ENCODE measurements at places on chromosomes 16 and 17. TPM values are rescaled to one million over a fixed set of nuclear protein-coding genes. Genes with fewer than 3 reads are reported as not detected.

GRCh38 chr17:41864498-41864835 lies 756 bp downstream of the KLHL11 start:
- peak; percentile 73 for DNase-seq

- no peak for DNase-seq
Measured at GRCh38 chr16:75789237-75789636, 62.9 kb upstream of the CPHXL start.

- no peak for DNase-seq
Measured at GRCh38 chr17:4364622-4365041, 1.8 kb downstream of the UBE2G1 start.

- no peak for DNase-seq
Measured at GRCh38 chr16:24875466-24875865, 29.7 kb downstream of the SLC5A11 start.

- DNase-seq = no peak
Measured at GRCh38 chr16:19980632-19981265, 92.9 kb downstream of the GPR139 start.

- DNase-seq = no peak
Measured at GRCh38 chr16:71629278-71630016, 3.5 kb downstream of the MARVELD3 start.

- no peak for DNase-seq
Measured at GRCh38 chr17:60173304-60173819, 23.6 kb downstream of the CA4 start.

DNA sequence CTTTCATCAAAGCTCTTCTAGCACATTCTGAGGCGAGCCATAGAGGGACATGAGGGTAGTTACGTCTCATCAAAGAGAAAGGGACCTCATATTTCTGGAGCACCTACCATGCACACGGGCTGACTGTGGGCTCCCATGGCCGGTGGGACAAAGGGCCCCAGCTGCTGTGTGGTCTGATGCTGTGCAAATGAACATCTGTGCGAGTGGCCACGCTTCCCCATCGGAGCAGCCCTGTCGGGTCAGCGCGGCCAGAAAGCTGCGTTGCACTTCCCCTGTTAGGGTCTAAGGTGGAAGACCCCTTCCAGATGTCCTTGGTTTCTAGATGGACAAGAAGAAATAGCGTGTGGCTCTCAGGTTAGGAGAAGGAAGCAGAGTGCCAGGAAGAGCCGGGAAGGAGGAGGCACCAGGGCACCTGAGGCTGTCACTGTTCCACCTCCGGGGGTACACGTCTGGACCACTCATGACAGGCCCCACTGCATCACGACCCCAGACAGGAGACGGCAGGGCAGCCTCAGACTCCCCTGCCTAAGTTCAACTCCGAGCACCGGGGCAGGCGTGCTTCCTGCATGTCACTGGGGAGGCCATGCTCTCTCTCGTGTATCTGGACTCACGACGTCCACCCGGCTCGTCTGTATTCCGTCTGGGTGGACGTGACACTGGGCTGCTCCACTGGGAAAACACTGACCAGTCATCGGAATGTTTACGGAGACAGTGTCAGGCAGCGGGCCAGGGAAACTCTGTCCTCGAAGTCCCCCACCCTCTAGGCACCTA lies 8.5 kb upstream of the BAIAP2 start:
- DNase-seq = no peak

DNA sequence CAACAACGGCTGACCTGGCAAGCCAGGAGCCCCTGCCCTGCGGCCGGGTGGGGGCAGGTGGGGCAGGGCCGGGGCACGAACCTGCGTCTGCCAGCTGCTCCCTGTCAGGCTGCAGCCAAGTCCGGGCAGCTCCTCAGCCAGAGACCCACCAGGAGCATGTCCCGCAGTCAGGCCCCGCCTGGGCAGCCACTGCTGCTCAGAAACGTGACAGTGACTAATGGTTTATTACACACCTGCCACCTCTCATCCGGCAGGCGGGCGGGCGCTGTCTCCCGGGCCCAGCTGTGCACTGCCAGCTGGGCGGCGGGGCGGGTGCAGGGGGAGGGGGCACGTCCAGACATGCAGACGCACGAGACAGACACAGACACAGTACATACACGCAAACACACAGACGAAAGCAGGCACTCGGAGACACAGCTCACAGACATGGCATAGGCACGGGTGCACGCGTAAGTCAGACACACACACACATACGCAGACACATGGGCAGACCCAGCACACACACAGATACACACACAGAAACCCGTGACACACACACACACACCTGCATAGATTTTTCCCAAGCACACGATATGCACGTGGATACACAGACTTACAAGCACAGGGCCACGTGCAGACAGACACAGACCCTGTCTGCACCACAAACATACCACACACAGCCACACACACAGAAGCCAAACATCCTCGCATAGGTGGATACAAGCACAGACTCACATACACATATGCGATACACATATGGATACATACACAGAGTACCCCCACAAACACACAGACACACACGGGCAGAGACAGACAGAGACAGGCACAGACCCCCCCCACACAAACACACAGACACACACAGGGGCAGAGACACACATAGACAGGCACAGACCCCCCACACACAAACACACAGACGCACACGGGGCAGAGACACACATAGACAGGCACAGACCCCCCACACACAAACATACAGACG lies 248.3 kb upstream of the CIBAR2 start:
- DNase-seq = no peak

- DNase-seq = no peak
Measured at GRCh38 chr16:11681976-11682654, 13.9 kb downstream of the SNN start.

DNA sequence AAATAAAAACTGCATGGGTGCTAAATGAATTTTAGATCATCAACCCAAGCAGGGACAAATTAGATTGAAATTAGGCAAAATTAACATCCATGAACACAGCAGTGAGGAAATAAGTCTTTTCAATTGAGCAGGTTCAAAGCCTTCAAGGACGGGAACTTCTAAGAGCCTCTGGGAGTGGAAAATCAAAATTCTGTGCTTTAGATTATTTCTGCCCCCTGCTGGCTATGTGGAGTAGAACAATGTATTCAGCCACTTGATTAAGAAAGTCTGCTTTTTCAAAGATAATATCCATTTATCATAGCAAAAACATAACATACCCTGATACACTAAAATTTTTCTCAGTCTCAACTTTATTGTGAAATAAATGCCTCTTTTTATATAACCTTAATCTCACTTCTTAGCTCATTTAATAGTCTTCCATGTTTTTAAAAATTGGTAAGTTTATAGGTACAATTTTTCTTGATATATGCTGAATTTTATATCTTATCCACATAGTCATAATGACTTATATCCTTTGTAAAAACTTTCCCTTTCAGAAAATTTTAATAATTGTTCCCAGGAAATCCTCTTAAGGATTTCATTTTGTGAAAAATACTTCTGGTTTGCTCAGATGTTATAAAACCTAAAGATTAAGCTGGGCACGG lies 28.1 kb upstream of the NOL11 start:
- no peak for DNase-seq

GRCh38 chr17:1847191-1847590 lies 17.4 kb downstream of the RPA1 start:
- no peak for DNase-seq

GRCh38 chr17:64095144-64095882 lies 34.6 kb downstream of the ERN1 start:
- DNase-seq = no peak

GRCh38 chr16:66212428-66212827 lies 154.1 kb upstream of the CDH5 start:
- no peak for DNase-seq

DNA sequence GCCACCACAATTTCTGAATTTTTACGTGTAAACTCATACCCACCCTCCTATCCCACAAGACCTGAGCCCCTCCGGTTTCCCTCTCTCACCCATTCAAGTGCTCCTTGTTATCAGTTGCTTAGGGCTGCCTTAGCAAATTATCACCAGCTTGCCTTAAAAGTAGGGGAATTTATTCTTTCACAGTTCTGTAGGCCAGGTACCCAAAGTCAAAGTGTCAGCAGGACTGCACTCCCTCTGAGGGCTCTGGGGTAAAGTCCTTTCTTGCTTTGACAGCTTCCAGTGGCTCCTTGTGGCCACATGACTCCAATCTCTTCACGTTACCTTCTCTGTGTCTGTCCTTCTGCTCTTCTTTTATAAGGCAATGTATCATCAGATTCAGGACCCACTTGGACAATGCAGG lies 7.9 kb upstream of the TMEM220 start:
- no peak for DNase-seq

- DNase-seq = no peak
Measured at GRCh38 chr17:17872547-17873345, 36.0 kb upstream of the SREBF1 start.

DNA sequence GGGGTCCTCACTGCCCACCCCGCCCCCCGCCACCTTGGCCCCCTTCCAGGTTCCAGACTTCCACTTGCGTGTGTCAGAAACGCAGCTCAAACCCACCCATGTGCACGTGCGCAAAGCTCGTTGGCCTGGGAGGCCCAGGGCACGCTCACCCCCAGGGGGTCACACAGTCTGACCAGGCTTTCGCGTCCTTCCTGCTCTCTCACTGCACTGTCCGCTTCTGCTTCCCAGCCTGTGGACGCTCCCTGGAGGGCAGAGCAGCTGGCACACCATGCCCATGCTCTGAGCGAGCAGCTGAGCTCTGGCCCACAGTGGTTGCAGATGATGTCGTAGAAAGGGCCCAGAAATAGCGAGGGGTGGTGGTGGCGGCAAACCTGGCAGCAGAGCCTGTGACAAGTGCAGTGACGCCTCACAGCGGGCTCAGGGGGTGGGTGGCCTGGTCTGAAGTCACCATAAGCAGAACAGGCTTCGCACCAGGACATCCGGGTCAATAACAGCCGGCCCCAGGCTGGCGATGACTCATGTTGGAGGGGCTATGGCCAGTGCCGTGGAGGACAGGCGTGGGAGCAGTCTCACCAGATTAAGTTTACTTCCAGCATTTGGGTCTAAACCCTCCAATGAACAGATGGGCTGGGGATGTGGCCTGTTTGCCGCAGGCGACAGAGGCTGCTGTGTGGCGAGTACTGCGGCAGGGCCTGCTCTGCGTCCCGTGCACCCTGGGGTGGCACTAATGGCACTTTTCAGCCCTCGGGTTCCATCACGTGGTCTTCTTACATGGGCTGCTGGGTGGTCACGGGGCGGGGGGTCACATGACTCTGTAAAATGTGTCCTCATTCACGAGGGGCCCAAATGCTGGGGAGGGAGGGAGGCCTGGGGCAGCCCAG lies 49.0 kb downstream of the NT5M start:
- peak; percentile 70 for DNase-seq

DNA sequence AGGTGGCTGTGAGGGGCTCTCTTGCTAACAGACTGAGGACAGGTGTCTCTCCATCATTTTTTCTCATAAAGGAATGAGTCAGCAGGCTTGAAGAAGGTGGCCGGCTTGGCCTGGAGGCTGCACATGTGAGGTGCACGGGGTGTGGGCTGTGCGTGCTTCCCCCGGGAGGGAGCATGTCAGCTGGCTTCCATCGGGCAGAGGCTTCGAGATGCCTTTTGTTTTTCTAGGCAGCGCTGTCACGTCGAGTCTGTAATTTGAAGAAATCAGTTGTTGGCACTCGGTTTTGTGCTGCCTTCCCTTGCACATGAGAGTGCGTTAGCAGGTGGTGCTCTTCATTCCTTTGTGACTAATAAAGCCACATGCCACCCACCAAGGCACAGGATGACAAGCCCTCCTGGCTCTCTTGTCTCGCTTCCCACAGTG lies 89.7 kb downstream of the NPIPB11 start:
- no peak for DNase-seq

GRCh38 chr16:88672776-88673175 lies 9.9 kb upstream of the MVD start:
- peak; percentile 60 for DNase-seq

- no peak for DNase-seq
Measured at GRCh38 chr16:56547949-56548567, 16.8 kb upstream of the MT4 start.

GRCh38 chr17:28057731-28058246 lies 15.3 kb downstream of the NLK start:
- no peak for DNase-seq

DNA sequence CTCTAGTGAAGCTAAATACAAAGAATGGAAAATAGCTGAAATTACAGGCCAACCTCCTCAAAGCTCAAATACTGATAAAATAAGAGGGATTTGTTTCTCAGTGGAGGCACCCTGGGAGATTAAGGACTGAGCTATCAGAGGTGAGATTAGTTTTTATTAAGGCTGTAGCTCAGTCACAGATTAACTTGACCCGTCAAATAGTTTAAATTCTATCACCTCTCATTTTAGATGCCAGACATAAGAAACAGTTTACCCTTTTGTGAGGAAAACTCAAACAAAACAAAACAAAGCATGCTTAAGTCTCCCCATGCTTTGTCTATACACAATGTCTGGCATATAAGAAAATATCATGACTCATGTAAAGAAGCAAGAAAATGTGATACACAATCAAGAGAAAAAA lies 208.3 kb upstream of the PMFBP1 start:
- DNase-seq = no peak

DNA sequence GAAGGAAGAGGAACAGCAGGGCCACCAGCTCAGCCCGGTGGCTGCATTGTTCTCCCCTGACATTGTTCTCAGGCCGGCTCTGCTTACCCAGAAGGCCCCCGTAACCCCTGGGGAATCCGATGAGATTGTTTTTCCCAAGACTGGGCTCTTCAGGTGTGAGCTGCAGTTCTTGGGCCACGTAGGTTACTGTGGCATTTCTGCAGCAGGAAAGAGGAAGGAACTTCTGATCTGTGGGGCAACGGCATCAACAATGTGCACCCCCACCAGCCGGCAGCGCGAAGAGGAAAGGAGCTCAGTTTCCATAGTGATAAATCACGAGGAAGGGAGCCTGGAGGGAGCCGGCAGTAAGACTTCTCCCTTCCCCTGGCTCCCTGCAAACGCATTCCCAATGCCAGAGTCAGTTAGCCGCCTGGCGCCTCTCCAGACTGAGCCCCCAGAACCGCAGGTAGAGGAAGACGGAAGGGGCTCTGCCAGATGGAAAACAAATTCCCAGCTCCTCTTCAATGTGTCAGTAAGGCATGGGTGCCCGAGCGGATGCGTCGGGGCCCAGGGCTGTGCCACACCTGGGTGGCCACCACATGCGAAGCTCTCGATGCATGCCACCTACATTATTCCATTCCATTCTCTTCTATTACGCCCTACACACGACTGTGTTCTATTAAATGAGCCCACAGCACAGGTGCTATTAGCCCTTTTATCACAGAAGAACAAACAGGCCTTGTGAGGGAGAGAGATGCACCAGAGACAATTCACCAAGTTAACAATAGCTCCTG lies 21.5 kb upstream of the PECAM1 start:
- DNase-seq = no peak

The HSPB9 gene
- total RNA-seq = 0.56 TPM

The KRTAP4-2 gene
- not detected for total RNA-seq

The NPIPA1 gene
- total RNA-seq = 329 TPM

The DPEP3 gene
- total RNA-seq = not detected

The IL17C gene
- not detected for total RNA-seq

The STH gene
- 6.5 TPM for total RNA-seq

The TBC1D3C gene
- total RNA-seq = not detected

The KRTAP3-1 gene
- total RNA-seq = not detected

The ALKBH5 gene
- 117 TPM for total RNA-seq

The RASD1 gene
- total RNA-seq = 153 TPM

The ABCA5 gene
- total RNA-seq = 80.5 TPM

The UQCRC2 gene
- 291 TPM for total RNA-seq
